NCI-H1436 treated with DMSO at 0.1 percent for 48 hours (cell line): ENCODE measurements at places on chromosomes 2 and 18.

- DNase-seq, result no peak
Observed at GRCh38 chr18:38186491-38186890, 620.9 kb upstream of the CELF4 start.

- DNase-seq, result no peak
Observed at GRCh38 chr18:28905509-28905908, 728.6 kb upstream of the CDH2 start.

GRCh38 chr2:6855860-6856547, 9.7 kb downstream of the CMPK2 start:
- no peak for DNase-seq

DNA sequence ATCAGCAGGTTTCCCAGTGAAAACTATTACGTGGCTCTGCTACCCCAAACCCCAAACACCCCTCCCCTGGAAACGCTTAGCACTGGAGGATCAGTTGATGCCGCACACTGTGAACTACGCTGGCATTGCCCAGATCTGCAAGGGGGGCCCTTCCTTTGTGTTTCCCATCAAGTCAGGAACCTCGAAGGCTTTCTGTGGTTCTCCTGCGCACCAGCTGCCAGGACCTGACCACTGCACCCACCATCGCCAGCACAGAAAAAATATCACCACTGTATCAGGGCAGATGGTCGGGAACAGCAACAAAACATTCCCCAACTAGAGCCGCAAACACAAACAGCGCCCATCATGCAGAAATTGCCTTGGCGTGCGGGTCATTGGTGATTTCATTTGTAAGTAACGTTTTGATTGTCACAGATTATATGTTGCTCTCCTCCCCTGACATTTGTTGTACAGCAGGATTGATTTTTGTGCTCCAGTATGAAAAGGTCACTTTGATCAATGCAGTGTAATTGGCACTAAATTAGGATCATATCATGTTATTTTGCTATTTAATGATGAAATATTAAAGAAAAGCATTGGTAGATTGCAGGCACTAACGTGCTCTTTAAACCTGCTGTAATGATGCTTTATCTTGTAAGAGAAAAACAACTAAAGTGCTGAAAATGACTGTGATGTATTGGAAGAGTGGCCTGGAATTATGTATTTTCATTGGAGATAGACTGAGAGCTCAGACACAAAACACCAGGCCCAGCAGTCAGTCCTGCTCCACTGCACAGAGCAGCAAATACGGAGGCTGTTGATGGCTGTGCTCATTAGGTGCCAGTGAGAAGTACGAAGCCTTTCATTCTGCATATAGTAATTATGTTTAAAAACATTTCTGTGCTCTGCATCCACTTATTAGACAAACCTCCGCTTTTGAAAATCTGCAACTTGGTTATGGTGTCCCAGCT, 833.2 kb upstream of the SALL3 start:
- peak; percentile 65 for DNase-seq

DNA sequence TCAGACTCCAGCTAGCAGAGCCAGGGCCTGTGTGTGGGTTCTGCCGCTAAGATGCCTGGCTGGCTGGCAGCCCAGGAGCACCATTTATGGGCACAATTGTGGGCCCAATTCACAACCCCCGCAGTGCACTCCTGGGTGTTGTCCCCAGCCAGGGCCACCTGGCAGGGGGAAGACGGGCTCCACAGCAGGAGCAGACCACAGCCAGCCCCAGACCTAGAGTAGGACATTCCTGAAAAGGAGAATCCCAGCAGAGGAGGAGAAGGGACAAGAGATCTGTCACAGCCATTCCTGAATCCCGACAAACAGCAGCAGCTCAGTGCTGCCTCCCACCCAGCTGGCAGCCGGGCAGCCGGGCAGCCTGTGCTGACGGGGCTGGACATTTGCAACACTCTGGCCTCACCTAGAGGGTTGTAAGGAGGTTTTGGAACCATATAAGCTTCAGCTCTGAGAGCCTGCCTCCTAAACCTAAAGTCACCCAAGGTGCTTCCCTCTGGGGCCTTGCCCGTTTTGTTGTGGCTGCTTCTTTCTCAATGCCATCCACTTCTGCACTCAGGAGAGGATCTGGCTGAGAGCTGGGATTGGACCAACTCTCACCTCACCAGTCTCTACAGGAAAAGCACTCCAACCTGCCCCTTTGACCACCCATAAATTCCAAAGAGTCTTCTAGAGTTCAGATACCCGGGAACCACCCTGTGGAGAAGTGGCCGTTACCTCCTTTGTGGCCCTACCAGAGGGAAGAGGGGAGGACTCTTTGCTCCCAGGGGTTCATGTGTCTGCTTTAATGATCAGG, 4.1 kb upstream of the TMEM177 start:
- no peak for DNase-seq

DNA sequence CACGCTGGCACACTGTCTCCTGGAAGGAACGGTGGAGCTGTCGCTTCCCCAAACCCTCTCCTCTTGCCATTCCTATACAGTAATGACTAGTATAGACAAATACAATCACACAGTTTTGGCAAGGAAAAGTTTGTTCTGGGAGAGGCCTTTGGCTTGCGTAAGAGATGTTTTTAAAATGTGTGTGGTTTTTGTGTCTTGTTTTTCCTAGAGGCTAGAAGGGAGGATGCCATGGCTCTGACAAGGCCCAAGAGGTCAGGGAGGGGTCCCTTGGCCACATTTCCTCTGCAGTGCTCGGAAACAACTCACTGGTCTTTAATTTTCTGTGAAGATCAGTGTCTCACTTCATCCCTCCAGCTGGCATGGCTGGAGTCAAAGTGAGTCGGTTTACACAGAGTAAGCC, 195.9 kb downstream of the SH3RF3 start:
- DNase-seq, result no peak

GRCh38 chr2:36294316-36294721, 61.3 kb upstream of the CRIM1 start:
- DNase-seq, result no peak

- DNase-seq, result no peak
Observed at GRCh38 chr2:242040681-242041080, 171.2 kb downstream of the RTP5 start.

- no peak for DNase-seq
Observed at GRCh38 chr18:7566567-7567473, at the start of gene PTPRM. Gene PTPRM, plus strand, starts transcription at chr18:7567316. Its CDS starts 503 bp downstream, at chr18:7567819.

GRCh38 chr2:29433128-29433527, 317.9 kb downstream of the CLIP4 start:
- no peak for DNase-seq

DNA sequence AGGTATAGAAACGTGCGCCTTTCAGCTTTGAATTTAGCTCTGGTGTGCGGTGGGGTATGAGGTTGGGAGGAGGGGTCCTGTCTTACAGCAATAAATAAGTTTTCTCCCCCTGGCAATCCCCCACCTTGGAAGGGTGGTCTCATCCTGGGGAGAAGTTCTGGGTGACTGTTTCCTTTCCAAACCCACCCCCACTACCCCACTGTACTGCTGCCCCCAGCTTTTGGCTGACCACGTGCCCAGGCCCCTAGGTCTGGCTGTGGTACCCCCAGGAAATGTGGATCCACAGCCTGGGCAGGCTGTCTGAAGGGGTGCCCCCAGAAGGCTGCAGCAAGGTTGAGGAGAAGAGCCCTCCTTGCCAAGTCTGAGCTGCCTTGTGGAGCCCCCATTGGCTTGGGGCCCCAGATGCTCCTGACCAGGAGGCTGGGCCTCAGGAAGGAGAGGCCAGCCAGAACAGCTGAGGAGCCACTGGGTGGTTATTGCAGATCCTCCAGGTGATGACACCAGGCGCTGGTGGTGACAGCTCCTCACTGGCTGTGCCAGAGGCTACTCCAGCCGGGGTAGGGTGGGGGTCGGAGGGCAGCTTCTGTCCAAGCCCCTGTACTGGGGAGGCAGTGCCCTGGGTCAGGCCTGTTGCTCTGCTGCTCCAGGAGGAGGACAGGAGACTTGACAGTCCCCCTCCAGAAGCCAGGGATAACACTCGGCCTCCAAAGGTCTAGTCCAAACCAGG, 24.2 kb downstream of the CCT7 start:
- no peak for DNase-seq

- DNase-seq, result no peak
Observed at GRCh38 chr2:201234663-201235135, 25.6 kb upstream of the CASP8 start.

GRCh38 chr2:48134704-48135103, 228.4 kb upstream of the FBXO11 start:
- DNase-seq, result no peak

DNA sequence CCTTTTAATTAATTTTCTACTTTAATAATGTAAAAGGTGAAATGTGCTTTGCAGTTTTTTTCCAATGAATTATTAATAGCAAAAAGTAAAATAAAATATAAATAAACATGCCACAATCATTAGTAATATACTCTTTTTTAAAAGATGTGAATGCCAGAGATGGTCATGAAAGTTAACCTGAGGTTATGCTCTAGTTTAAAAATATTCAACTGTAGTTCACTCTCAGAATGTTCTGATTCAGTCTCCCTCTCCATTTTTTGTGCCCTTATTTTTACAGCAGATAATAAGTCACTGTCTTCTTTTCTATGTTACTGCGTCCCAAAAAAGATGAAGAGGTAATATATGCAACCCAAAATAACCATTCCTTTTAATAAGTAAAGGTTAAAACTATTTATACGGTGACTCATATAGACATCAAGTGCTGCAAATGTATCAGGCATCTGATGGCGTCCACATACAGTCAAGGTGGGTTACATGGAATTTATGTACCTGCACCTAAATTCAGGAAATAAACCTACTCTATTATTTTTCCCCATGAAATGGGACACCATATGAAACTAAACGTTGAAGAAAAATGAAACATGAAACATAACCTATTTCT, 153.6 kb upstream of the ZNF804A start:
- no peak for DNase-seq

- no peak for DNase-seq
Observed at GRCh38 chr2:151670346-151670745, 63.9 kb downstream of the NEB start.

GRCh38 chr2:88658326-88658725, 31.1 kb upstream of the EIF2AK3 start:
- no peak for DNase-seq
